Stimulated activated CD8-positive, alpha-beta memory T cell treated with anti-CD3 and anti-CD28 coated beads, Interleukin-7, amount 100 ng/mL, for 1 hour (primary cell): ENCODE measurements at places on chromosomes 11 and 22.

DNA sequence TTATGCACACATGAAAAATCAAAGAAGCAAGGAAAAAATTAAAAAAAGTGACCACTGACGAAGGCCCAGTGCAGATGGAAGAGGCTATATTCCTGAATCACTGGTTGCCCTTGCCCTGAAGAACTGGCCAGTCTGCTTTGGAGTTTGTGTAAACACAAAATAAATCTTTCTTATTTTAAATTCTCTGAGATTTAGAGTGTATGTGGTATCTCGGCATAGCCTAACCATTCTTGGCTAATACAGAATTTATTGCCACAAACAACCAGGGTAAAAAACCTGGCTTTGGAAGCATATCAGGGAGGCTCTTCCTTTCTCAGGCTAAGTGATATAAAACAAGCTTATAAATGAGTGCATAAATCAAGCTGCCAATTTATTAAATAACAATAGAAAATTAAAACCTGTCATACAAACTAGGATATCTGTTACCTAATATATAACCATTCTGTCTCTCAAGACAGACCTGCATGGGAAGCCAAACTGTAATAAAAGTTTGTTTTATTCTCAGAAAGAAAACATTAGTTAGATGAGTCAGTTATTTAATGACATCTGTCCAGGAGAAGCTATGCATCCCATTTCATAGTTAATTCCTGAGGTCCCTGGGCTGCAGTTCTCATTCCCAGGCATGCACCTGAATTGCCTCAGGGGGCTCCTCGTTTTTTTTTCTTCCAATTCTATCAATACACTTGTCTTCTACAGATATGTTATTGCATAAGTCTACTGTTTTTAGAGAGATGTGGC, 6.1 kb upstream of the TMEM135 start:
- DNase-seq = no peak

DNA sequence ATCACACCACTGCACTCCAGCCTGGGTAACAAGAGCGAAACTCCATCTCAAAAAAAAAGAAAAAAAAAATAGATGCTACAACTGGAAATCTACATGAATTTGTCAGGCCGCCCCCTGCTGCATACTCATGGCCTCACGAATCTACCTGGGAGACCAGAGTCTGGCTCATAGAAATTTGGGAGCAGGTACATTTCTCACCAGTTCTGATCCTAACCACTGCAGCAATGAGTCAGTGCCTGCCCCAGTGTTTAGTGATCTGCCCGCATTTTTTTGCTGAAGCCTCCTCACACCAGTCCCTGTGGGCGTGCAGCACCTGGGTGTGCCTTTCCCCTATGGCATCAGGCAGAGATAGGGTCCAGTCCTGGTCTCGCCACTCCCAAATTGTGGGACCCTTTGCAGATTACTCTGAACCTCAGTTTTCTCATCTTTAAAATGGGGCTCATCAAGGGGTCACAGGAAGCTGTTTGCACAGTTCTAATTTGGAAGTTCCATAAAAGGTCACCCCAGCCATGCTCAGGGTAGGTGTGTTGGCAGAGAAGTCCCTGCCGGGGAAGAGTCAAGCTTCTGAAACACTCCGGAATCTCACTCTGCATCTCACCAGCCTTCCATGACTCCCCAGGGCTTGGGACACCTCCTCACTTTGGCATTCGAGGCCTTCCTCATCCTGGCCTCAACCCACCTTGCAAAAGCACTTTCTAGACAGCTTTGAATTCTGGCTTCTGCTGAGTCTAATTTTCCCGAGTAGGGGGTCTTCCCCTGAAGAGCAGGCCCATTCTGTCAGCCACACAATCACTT, 39.3 kb upstream of the LINC01488 start:
- no peak for DNase-seq

- no peak for DNase-seq
Measured at GRCh38 chr11:80726236-80726635, 1285.4 kb upstream of the TENM4 start.

GRCh38 chr11:16030664-16031063, 325.7 kb downstream of the SOX6 start:
- DNase-seq = no peak

DNA sequence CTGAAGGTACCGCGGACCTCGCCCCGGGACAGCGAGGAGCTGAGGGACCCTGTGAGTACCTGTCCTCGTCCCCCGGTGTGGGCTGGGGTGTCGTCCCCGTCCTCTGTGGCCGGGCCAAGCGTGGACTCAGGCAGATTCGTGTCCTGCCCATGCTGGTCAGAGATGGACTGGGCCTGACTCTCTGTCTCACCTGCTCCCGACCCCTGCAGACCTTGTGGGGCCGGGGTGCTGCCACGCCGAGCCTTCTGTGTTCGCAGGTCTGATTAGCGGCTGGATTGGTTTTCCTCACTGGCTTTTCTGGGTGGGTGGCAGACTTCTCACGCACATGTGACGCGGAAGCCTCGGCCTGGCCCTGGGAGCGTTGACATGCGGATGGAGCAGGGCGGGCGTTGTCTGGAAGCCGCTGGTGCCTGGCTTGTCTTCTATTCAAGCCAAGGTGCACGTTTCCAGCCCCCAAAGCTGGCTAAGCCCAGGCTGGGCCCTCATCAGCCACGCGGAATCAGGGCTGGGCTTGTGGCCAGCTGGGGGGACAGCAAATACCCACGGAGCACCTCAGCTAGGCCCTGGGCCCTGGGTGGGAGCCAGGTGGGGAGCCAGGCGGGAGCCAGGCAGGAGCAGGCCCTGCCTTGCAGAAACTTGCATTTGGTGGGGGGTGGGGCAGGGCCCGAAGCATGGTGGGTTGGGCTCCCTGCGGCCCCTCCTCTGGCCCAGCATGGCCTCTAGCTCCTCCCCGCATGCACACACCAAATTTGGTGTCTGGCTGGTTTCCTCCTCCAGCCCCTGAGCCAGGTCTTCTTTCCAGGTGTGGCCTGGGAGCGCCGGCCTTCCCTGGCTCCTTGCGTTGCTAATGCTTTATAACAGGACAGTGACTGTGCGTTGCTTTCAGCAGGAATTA, 7.0 kb downstream of the GRAMD4 start:
- DNase-seq = no peak

GRCh38 chr11:122758339-122758738, 80.0 kb upstream of the CRTAM start:
- no peak for DNase-seq

- DNase-seq = no peak
Measured at GRCh38 chr11:78699609-78700135, 125.0 kb upstream of the NARS2 start.

- no peak for DNase-seq
Measured at GRCh38 chr11:721247-721740, 15.3 kb downstream of the EPS8L2 start.

DNA sequence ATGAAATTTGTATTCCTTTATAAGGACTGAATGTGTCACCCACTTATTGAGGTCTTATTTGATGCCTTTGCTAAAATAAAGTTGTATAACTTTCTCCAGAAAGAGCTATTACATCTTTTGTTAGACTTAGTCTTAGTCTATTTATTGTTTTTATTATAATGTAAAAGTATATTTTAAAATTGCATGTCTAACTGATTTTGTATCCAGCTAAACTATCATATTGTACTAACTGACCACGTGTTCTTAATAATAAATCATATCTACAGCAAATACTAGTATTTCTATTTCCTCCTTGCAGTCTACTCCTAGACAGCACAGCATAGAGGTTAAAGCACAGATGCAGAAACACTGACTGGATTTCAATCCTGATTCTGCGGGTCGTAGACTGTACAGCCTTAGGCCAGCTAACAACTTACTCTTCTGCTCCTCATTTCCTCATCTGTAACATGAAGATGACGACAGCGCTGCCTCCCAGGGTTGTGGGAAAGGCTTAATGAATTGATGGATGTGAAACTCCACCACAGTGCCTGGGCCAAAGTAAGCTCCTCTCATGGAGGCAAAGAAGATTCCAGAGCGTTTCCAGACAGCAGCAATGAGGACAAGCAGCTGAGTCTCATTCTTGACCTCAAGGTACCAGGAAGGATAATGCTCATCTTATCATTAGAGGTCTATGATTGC, 13.2 kb downstream of the IFITM10 start:
- DNase-seq = no peak

- no peak for DNase-seq
Measured at GRCh38 chr11:36360826-36361415, 64.8 kb downstream of the PRR5L start.

GRCh38 chr11:12809864-12810567, 135.8 kb downstream of the TEAD1 start:
- DNase-seq = no peak
